Immature natural killer cell (primary cell): ENCODE measurements at places on chromosomes 3 and 15. TPM values are rescaled to one million over a fixed set of nuclear protein-coding genes. Genes with fewer than 3 reads are reported as not detected.

Gene ACAA1
- polyA plus RNA-seq: 82.8 TPM

Gene IQCF5
- polyA plus RNA-seq: not detected

Gene MST1
- 1.3 TPM for polyA plus RNA-seq

Gene PP2D1
- 0.19 TPM for polyA plus RNA-seq

Gene ASB14
- polyA plus RNA-seq: 0.27 TPM

Gene USP50
- not detected for polyA plus RNA-seq

DNA sequence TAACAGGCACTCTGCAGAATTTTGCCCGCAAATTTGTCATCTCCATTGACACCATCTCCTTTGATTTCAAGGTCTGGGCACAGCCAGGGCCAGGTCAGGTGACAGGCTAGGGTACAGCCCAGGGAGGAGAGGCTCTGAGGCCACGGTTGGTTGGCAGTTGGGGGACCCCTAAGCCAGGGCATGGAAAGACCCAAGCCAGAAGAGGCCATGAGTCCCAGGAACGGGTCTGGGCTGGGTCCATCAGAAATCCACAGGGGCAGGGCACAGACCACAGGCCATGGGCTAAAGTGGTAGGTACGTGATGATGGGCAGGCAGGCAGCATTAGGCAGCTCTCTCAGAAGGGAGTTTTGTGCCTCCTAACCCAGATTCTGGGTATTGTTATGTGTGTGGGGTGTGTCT is 45.8 kb downstream of the SEMA3G start:
- DNase-seq: no peak

DNA sequence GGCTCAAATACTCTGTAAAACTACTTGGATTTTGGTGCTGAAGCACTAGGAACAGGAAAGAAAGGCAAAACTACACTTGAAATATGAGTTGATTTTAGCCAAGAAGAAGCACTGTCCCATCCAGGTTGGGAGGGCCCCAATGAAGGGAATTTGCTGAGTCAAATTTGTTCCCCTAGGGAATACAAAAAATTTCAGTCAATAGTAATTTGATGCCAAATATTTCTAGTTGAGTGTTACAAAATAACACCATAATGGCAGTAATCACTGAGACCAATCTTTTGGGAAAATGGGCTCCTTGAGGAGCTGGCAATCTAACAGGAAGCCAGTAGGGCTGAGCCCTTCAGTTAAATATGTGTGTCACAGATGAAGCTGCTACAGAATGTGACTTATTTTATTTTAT is 896.9 kb downstream of the DIPK2A start:
- DNase-seq: no peak

DNA sequence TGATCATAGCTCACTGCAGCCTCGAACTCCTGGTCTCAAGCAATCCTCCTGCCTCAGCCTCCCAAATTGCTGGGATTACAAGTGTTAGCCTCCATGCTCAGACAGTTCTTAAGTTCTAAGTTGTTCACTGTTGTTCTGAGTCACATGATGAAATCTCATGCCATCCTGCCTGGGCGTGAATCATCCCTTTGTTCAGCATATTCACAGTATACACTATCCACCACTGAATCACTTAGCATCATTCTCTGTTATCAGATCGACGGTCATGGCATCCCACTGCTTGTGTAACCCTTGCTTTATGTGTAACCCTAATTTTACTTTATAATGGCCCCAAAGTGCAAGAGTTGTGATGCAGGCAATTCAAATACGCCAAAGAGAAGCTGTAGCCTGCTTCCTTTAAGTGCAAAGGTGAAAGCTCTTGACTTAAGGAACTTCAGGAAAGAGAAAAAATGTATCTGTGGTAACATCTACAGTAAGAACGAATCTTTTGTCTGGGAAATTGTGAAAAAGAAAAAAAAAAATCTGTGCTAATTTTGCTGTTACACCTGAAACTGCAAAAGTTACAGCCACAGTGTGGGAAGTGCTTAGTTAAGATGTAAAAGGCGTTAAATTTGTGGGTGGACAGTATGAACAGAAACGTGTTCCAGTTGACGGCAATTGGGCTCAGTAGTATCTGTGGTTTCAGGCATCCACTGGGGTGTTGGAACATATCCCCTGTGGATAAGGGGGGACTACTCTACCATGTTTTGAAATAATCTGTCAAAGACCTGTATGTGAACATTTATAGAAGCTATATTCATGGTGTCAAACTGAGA is 80.6 kb downstream of the PCOLCE2 start:
- no peak for DNase-seq
